ENCODE measurements at places on chromosomes 2 and 18.

DNA sequence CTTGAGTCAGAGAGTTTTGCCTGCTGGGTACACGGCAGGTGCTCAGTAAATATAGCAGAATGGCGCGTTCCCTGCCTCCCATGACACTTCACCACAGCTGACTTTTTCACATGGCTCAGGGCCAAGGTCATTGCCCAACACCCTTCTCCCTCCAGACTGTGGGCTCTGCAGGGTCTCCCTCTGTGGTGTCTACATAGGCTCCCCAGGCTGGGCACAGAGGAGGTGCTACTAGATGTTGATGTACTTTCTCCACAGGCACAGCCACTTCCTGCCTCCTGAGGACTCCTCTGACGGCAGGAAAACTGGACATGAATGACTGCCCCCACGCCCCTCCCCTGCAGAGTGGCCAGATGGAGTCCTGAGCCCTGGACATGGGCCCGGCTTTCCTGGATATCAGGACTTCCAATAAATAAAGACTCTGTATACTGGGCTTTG, 4.2 kb downstream of the CHCHD5 start:
- no peak for DNase-seq

GRCh38 chr2:10722252-10722825, 909 bp downstream of the ATP6V1C2 start:
- DNase-seq = no peak

DNA sequence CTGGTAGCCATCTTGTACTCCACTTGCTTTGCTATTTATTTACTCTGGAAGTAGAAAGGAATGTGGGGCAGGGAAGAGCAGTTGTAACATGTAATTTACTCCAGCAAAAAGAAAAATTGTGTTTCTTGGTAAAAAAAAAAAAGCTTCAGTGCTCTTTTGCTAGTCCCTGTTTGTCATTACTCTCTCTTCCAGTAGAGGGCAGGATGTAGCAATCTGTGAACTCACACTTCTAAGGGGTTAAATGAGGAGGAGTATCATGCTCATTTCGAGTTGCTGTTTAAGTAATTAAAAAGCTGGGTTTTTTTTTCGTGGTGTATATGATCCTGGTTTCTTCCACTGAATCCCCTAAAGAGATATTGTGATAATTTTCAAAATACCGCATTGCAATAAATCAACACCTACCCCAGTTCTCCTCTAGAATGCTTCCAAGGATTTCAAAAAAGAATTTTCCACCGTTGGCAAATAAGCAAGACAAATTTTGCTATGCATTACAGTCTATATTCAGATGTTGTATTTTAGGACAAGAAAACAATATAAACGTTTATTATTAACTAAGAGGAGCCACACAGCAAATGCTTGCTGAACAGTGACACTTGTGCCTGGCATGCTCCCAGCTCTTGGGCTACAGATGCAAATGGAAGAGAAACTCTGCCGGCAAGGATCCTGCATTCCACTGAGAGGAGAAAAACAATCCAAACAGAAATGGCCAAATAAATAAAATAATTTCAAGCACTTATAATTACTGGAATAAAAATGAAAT, 261.6 kb downstream of the ASXL3 start:
- peak; percentile 45 for DNase-seq

- no peak for DNase-seq
Measured at GRCh38 chr2:69353360-69353759, 33.7 kb downstream of the GFPT1 start.

DNA sequence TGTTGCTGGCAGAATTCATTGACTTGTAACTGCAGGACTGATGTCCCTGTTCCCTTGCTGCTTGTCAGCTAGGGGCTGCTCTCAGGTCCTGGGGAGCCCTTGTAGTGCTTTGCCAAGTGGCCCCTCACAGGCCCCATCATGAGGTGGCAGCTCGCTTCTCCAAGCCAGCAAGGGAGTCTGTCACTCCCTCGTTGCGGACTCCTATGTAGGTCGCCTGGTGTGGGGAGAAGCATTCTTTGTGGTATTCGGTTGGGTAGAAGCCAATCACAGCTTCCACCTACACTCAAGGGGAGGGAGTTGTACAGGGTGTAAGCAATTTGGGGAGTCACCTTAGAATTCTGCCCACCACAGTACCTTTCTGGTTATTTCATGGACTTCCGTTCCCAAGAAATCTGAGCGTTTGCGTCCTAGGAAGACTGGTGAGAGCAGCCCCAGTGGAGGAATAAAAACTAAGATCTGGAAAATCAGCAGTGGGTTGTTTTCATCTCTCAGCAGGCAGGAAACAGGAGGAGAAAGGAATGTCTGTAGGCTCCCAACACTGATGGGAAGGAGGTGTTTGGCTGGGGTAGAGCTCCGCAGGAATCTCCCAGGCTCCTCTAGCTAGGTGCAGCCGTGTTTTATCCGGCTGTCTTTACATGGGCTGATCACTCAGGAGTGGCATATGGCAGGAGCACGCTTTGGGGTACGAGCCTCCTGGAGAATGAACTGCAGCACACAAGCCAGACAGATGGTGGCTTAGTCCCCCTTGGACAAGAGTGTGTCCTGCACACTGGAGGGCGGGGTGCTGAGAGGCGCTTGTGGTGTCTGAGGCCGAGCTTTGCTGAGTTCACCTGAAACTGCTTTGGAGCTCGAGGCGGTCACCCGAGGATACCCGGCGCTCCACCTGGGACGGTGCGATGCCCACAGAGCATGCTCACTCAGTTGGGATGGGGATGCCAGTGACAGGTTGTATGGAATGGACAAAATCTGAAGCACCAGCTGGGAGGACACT, 58.3 kb downstream of the LDLRAD4 start:
- peak; percentile 37 for DNase-seq

DNA sequence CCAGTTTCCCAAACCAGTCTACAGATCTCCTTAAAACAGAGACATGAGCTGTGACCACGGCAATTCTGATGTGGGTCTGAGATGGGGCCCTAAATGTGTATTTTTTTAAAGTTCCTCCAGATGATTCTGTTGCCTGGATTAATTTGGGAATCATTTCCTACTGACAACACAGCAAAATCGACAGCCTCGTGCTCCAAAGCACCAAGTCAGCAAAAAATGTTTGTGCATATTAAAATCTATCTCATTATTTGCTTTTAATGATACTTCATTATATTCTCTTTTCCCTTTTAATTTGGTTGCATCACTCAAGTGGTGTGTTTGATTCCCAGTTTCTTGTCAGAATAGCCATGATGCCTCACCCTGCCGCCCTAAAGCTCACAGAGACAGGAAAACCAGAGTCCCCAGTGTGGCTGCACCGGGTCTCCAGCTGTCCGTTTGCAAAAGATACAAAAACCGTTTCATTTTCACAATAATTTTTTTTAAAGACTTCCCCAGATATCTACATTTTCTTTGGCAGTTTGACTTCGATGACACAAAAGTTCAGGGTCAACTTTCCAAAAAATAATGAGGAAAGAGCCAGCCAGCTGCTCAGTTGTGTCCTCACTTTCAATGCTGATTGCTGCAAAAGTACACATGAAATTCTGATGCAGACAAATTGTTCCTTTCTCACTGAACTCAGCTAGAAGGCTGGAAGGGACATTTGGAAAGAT, 443.2 kb upstream of the ID2 start:
- no peak for DNase-seq

DNA sequence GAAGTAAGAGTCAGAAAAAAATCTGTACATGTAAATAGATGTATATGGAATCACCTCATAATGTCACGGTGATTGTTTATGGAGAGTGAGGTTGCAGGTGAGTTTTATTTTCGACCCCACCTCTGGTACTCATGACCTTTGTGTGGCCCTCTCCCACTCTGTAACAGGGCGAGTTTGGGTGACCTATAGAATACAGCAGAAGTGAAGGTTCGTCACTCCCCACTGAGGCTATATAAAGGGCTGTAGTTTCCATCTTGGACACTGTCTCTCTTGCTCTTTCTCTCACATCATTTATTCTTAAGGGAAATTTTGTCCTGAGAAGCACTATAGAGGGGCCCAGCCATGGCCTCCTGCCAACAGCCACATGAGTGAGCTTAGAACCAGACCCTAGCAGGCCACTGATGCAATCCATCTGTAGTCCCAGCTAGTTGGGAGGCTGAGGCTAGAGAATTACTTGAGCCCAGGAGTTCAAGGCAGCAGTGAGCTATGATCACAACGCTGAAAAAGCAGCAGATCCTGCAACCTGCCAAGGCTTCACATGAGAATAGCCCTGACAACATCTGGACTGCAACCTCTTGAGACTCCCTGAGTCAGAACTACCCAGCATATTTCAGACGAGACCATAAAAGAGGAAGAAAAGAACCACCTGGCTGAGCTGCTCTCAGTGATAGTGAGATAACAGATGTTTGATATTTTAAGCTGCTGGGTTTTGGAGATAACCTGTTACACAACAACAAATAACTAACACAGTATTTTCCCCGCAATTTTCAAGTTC, 74.3 kb upstream of the SLC1A4 start:
- peak; percentile 44 for DNase-seq

GRCh38 chr2:207333599-207334300, 168.0 kb upstream of the KLF7 start:
- DNase-seq = no peak

DNA sequence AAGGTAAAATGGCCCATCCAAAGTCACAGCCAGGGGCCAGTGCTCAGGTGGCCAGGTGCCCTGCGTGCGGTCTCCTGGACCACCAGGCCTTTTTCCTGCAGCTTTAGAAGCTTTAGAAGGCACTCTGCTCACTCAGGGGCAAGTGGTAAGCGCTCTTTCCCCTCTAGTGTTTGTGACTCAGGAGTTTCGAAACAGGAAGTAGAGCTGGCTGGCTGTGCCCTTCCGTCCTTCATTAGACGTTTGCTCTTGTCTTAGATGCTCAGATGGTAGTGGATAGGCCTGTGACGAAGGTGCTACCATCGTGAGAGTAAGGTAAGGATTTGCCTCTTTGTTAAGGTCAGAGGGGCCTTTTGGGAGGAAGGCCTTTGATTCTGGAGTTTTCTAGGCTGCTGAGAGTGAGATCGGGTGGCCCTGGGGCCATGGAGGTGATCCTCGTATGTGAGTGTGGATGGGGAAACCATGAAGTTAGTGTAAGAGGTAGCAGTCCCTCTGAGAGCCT, at the start of gene CASP8:
Gene CASP8, plus strand, starts transcription at position 235 of the 499 bp plus-strand sequence. CDS start 5,951 bp downstream, outside the sequence.
- peak; percentile 91 for DNase-seq

- no peak for DNase-seq
Measured at GRCh38 chr2:188414411-188414810, 122.7 kb downstream of the GULP1 start.

- DNase-seq = no peak
Measured at GRCh38 chr2:172177996-172178395, 75.3 kb upstream of the DLX2 start.

GRCh38 chr18:79917169-79917852, 34.1 kb downstream of the SLC66A2 start:
- no peak for DNase-seq

GRCh38 chr2:77873506-77873905, 351.3 kb upstream of the LRRTM4 start:
- no peak for DNase-seq

DNA sequence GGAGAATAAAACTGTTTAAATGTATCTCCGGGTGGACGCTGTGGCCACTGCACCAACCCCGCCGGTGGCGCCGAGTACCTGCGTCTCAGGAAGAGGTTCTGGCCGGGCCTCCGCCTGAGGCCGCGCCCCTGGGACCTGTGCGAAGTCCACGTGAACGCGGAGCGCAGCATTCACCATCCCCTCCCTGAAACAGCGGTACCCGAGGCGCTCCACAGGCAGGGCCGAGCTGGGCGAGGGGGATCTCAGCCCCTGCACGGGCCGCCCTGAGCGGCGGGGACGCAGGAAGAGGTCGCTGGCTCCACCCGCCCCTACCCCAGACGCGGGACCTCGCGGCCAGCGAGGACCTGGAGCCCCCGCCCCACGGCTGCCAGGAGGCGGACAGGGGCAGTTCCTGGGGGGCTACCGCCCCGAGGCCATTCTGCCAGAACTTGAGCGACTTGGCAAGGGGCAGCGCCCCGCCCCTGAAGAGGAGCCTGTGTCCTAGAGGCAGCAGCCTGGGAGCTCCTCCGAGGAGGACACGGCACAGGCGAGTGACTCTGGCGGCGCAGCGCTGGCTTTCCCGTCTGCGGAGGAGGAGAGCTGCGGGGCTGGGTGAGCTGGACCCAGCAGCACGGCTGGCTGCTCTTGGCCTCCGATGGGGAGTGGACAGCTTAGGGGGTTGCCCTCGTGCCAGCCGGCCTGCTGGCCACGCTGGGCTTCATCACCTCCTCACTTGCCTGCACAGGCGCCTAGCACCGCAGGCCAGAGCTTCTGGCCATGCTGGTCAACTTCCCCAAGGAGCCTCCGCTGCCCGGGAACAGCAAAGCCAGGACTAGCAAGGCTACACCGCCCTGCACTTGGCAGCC, 9.7 kb upstream of the TEKT4 start:
- no peak for DNase-seq

- peak; percentile 73 for DNase-seq
Measured at GRCh38 chr2:74843899-74844298, 10.0 kb downstream of the HK2 start.

DNA sequence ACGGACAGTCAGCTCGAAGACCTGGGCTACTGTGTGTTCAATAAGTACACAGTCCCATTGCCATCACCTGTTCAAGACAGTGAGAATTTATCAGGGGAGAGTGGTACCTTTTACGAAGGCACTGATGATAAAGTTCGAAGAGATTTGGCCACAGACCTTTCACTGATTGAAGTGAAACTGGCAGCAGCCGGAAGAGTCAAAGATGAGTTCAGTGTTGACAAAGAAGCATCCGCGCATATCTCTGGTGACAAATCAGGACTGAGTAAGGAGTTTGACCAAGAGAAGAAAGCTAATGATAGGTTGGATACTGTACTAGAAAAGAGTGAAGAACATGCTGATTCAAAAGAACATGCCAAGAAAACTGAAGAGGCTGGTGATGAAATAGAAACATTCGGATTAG, 76.9 kb upstream of the UNC80 start:
- no peak for DNase-seq

- DNase-seq = no peak
Measured at GRCh38 chr2:100940766-100941645, 61.1 kb upstream of the RPL31 start.

- DNase-seq = no peak
Measured at GRCh38 chr18:65936678-65937077, 185.9 kb downstream of the CDH7 start.

- DNase-seq = no peak
Measured at GRCh38 chr18:7567474-7568425, 634 bp downstream of the PTPRM start.

GRCh38 chr2:178075006-178075326, 2.4 kb upstream of the PDE11A start:
- no peak for DNase-seq

Data from activated CD4-positive, alpha-beta T cell treated with anti-CD3 and anti-CD28 coated beads, Interleukin-2, amount 50 U/mL, for 16 hours (primary cell).